ENCODE measurements at places on chromosomes 13 and 19. TPM values are rescaled to one million over a fixed set of nuclear protein-coding genes. Genes with fewer than 3 reads are reported as not detected.
A peak's percentile ranks its signal among the peaks of the same experiment; 100 is the strongest.

ADAMTSL5 gene
- total RNA-seq = 11.6 TPM

THSD1 gene
- total RNA-seq = 0.09 TPM

FFAR1 gene
- not detected for total RNA-seq

PSG11 gene
- not detected for total RNA-seq

ZNF570 gene
- 0.54 TPM for total RNA-seq

LSM14A gene
- total RNA-seq = 78.5 TPM

DNA sequence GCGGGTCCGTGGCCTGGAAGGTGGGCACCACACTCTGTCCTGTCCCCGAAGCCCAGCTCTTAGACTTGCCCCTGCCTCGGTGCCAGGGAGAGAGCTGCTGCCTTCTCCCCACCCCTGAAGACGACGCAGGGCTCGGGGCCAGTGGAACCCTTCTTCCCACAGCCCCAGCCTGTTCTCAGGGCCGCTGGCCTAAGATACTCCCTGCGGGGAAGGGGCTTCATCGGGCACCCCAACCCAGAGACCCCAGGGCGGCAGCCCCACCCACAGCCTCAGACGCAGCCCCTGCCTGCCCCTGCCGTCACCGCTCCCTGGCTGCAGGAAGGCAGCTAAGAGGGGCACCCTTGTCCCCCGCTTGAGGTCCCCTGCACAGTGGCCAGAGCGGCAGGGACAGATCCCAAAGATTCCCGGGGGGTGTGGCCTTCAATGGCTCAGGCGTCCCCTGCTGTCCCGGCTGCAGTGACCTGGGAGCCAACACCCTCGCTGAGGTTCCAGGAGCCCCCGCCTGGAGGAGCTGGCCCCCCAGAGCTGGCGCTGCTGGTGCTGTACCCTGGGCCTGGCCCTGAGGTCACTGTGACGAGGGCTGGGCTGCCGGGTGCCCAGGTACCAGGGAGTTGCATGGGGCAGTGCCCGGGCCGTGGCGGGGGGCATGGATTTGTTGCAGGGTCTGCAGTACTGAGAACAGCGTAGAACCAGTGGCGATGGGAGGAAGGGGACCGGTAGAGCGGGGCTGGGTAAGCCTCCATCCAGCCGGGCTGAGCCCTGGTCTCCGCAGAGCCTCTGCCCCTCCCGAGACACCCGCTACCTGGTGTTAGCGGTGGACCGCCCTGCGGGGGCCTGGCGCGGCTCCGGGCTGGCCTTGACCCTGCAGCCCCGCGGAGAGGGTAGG lies 1.0 kb downstream of the AMH start:
- DNase-seq = no peak
- H3K4me1 ChIP-seq = peaks cover 70% of the 10 kb centered on the region
- H3K27me3 ChIP-seq = no peaks in the 10 kb centered on the region

- H3K4me3 ChIP-seq = no peak overlapping the region
- H3K4me1 ChIP-seq = no peaks in the 10 kb centered on the region
- H3K27me3 ChIP-seq = no peaks in the 10 kb centered on the region
- no peak for DNase-seq
- no peaks in the 10 kb centered on the region for H3K36me3 ChIP-seq
Measured at GRCh38 chr13:43785261-43785649, 1.5 kb downstream of the ENOX1 start.

- peaks cover 23% of the 10 kb centered on the region for H3K36me3 ChIP-seq
- H3K27me3 ChIP-seq = no peaks in the 10 kb centered on the region
- no peak overlapping the region for H3K4me3 ChIP-seq
- H3K4me1 ChIP-seq = no peaks in the 10 kb centered on the region
- no peak for DNase-seq
Measured at GRCh38 chr19:52231154-52231910, 38.1 kb upstream of the ZNF766 start.

- H3K4me3 ChIP-seq = no peak overlapping the region
- no peaks in the 10 kb centered on the region for H3K4me1 ChIP-seq
- DNase-seq = no peak
- no peaks in the 10 kb centered on the region for H3K36me3 ChIP-seq
Measured at GRCh38 chr13:105788530-105788929, 746.9 kb downstream of the EFNB2 start.

DNA sequence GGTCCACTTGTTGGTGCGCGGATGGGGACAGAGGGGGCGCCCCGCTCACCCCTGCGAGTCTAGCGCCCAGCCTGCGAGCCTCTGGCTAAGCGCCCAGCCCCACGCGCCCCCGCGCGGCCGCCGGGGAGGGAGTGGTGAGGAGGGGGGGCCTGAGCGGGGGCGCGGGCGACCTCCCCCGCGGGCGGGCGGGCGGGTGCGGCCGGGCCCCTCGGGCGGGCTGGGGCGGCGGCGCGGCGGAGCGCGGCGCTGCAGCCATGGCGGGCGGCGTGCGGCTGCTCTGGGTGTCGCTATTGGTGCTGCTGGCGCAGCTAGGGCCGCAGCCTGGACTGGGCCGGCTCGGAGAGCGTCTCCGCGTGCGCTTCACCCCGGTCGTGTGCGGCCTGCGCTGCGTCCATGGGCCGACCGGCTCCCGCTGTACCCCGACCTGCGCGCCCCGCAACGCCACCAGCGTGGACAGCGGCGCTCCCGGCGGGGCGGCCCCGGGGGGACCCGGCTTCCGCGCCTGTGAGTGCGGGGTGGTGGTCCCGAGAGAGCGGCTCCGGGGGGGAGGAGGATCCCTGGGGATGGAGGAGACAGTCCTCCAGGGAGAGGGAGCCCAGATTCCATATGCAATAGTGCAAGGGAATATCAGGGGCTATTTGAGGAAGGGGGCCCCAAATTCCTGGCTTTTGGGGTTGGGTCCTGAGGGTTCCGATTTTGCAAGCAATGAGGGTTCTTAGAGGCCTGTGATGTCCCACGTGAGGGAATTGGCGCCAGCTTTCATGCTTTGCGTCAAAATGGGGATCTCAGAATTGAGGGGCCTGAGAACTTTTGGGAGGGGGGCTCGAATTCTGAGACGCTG lies at the start of gene LTBP4:
Gene LTBP4, plus strand, starts transcription at position 236 of the 841 bp plus-strand sequence. Its CDS starts 19 bp downstream, at position 255.
- peak; percentile 88 for DNase-seq
- H3K4me1 ChIP-seq = peaks cover 94% of the 10 kb centered on the region
- no peaks in the 10 kb centered on the region for H3K27me3 ChIP-seq
- H3K27ac ChIP-seq = peak within 1 kb of the TSS; percentile 93
- H3K36me3 ChIP-seq = peaks cover 7% of the 10 kb centered on the region
- H3K4me3 ChIP-seq = peak within 1 kb of the TSS; percentile 61

DNA sequence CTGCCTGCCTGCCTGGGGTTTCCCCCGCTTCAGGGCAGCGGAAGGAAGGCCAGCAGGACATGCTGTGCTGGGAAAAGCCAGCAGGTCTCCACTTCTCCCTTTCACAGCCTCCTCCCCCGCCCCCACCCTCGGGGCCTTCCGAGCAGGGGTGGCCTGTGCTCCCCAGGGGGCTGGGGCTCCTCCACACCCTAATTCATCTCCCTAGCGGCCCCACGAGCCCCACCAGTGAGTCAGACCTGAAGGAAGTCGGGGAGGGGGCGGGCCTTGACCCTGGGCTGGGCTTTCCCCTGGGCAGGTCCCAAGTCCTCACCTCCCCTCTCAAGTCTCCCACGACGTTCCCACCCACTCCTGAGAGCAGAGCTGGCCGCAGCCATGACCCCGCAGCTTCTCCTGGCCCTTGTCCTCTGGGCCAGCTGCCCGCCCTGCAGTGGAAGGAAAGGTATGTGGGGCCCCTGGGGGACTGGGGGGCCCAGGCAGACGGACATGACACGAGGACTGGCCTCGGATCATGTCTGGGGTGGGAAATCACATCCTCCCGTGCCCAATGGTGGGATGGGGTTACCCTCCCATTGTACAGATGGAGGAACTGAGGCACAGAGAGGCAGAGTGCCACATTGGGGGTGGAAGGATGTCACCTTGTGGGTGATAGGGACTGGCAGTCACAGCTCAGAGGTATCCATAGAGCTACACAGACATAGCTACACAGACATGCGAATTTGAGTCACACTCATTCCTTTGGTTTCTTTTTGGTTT lies at the start of gene EBI3:
Gene EBI3, plus strand, starts transcription at position 345 of the 753 bp plus-strand sequence. Its CDS starts 28 bp downstream, at position 373.
- peak; percentile 50 for DNase-seq
- peaks cover 35% of the 10 kb centered on the region for H3K4me1 ChIP-seq
- H3K36me3 ChIP-seq = no peaks in the 10 kb centered on the region
- H3K4me3 ChIP-seq = no peak within 1 kb of the TSS

- H3K27me3 ChIP-seq = peaks cover 29% of the 10 kb centered on the region
- H3K27ac ChIP-seq = no peak overlapping the region
- H3K4me3 ChIP-seq = no peak overlapping the region
- H3K4me1 ChIP-seq = peaks cover 4% of the 10 kb centered on the region
Measured at GRCh38 chr13:29483211-29483610, 112.3 kb downstream of the SLC7A1 start.

DNA sequence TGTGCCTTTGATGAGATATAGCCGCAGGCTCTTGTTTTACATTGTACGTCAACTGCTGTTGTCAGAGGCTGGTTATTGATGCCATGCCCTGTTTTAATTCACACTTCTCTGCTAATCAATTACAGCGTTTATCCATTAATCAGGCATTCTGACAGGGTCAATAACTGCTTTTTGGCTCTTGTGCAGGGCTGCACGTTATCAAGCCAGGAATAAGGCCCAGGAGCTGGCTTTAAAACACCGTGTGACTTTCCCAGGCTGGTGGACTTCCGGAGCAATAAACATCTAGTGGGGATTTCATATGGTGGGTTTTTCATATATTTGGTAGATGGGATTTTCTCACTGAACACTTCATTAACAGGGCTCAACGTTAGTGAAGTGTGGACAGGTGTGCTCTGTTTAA lies 221.7 kb downstream of the TM9SF2 start:
- no peak for DNase-seq
- H3K27ac ChIP-seq = no peak overlapping the region
- no peak overlapping the region for H3K4me3 ChIP-seq
- no peaks in the 10 kb centered on the region for H3K36me3 ChIP-seq
- no peaks in the 10 kb centered on the region for H3K4me1 ChIP-seq
- peaks cover 4% of the 10 kb centered on the region for H3K27me3 ChIP-seq

DNA sequence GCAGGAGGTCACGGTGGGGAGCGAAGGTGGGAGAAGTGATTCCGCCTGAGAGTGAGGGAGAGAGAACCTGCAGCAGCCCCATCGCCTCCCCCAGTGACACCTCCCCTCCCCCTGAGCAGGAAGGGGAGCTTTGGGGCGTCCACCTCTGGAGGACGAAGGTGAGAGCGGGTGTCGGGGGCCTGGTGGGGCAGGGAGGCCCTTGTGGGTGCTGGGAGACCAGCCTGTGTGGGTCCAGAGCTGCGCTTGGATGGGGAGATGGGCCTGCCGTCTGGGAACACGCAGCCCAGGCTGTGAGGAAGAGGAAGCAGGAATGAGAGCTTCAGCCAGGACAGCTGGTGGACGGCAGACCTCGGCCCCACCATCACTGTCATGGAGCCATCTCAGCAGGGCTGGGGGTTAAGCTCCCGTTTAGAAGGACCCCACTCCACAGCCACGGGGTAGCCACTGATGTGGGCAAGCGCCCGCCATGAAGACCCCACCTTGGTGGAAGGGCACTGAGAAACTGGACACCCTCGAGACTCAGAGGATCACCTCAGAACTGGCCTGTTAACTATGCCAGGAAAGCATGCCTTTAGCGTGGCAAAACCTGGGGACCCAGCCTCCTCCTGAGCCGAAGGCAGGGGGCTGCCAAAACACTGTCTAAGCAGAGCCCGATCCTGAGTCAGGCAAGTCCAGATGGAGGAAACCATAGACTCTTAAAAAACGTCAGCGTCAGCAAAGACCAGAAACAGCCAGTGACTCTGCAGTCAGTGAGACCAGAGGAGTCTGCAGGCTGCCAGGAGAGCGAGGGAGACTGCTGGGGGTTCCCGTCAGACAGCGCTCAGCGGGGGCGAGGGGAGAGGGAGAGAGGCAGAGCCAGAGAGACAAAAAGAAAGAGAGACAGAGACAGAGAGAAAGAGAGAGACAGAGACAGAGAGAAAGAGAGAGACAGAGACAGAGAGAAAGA lies 6.4 kb upstream of the PROZ start:
- peaks cover 14% of the 10 kb centered on the region for H3K27me3 ChIP-seq
- no peaks in the 10 kb centered on the region for H3K36me3 ChIP-seq
- no peak overlapping the region for H3K27ac ChIP-seq
- peaks cover 16% of the 10 kb centered on the region for H3K4me1 ChIP-seq
- H3K4me3 ChIP-seq = no peak overlapping the region
- DNase-seq = no peak

- no peaks in the 10 kb centered on the region for H3K4me1 ChIP-seq
- H3K4me3 ChIP-seq = no peak overlapping the region
- DNase-seq = no peak
- no peak overlapping the region for H3K27ac ChIP-seq
- H3K27me3 ChIP-seq = no peaks in the 10 kb centered on the region
Measured at GRCh38 chr13:90710164-90710759, 637.2 kb upstream of the MIR17HG start.

DNA sequence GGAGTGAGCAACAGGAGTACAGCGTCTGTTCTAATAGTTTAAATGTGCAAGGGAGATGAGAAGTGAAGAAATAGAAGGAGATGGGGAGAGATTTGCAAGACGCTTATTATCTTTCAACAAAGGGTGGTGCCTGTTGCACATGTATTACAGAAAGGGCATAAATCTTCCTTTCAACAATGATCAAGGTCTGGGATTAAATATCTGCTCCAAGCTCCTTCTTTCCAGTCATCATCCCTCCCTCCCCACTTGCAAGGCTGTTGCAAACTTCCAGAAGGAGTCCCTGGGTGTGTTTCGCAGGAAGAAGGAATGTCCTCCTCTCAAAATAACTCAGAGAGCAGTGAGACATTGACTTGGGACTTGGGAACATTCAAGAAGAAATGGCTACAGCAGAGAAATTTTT lies 63.5 kb upstream of the MYCBP2 start:
- no peaks in the 10 kb centered on the region for H3K36me3 ChIP-seq
- H3K27me3 ChIP-seq = no peaks in the 10 kb centered on the region
- H3K27ac ChIP-seq = no peak overlapping the region
- no peaks in the 10 kb centered on the region for H3K4me1 ChIP-seq
- no peak for DNase-seq

GRCh38 chr19:45852983-45853382 lies 10.0 kb downstream of the SYMPK start:
- H3K36me3 ChIP-seq = peaks cover 78% of the 10 kb centered on the region
- no peak overlapping the region for H3K27ac ChIP-seq
- no peak overlapping the region for H3K4me3 ChIP-seq

- no peaks in the 10 kb centered on the region for H3K36me3 ChIP-seq
- H3K27ac ChIP-seq = no peak overlapping the region
- no peaks in the 10 kb centered on the region for H3K4me1 ChIP-seq
- H3K27me3 ChIP-seq = no peaks in the 10 kb centered on the region
Measured at GRCh38 chr13:59710996-59711701, 452.6 kb downstream of the DIAPH3 start.

Measured in K562 (cell line).